ENCODE measurements at places on chromosomes 2 and 18.

DNA sequence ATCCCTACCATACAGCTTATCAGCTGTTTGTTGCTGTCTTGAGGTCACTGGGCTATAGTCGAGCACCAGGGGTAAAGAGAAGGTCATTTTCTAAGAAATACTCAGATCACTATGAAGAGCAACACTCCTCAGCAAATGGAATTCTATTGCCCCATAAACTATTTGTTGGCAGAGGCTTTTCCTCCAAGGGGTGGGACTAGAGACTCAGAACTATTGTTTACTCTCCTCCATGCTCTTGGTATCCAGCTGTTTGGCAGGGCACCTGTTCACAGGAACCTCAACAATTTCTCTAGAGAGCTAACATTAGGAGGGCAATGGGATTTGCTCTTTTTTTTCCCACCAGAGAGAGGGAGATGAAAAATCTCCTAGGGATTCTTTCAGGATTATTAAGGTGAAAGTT lies 249.1 kb upstream of the SPRED2 start:
- DNase-seq = no peak

GRCh38 chr2:33042265-33042664 lies 95.5 kb downstream of the LTBP1 start:
- DNase-seq = no peak

DNA sequence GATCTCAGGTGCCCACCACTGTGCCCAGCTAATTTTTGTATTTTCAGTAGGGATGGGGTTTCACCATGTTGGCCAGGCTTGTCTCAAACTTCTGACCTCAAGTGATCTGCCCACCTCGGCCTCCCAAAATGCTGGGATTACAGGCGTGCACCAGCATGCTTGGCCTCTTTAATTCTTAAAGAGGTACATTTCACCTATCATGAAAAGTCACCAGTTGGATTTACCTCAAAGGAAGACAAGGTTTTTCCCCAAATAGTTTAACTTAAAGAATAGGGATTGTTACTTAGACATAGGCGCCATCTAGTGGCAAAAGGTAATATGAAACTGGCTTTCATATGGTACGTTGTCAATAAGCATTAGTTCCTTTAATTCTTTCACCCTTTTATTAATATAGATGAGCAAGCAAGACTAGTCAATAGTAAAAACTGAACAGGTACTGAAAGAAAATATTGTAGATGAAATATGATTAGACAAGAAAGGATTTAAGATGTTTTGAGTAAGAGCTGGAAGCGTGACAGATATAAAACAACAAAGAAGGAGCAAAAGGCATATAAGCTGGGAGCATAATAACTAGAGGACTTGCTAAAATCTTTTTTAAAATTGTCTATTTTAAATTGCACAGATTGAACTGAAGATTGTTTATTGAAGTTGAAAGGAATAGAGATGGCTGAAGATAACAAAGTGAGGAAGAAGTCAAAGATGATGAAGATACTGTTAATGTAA lies 35.0 kb upstream of the PSMD14 start:
- DNase-seq = peak; percentile 89

DNA sequence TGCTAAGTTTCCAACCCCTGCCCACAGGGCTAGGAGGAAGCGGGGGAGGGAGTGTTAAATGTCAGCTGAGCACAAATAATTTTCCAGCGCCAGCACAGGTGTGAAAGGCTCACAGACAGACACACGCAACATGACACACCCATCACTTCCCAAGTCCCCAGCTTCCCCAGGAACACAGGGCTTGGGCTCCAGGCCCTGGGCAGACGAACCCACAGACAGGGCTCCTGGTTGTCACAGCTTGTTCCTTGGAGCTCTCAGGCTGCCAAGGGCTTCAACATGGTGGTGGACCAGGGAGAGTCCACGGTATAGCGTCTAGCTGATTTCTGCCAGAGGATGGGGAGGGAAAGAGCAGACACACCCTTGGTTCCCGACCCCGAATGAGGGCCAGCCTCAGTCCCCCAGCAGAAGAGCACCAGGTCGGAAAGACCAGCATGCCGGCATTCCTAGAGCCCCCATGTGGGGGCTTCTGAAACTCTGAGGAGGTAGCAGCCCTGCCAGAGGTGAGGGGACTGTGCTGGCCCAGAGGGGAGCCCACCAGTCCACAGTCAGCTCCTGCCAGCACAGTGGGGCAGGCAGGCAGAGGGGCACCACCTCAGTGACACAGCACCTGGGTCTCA lies 1.9 kb downstream of the DUSP2 start:
- DNase-seq = no peak

- no peak for DNase-seq
Measured at GRCh38 chr2:147197754-147198483, 646.9 kb upstream of the ACVR2A start.

GRCh38 chr2:150309311-150310080 lies 178.0 kb downstream of the RND3 start:
- no peak for DNase-seq

DNA sequence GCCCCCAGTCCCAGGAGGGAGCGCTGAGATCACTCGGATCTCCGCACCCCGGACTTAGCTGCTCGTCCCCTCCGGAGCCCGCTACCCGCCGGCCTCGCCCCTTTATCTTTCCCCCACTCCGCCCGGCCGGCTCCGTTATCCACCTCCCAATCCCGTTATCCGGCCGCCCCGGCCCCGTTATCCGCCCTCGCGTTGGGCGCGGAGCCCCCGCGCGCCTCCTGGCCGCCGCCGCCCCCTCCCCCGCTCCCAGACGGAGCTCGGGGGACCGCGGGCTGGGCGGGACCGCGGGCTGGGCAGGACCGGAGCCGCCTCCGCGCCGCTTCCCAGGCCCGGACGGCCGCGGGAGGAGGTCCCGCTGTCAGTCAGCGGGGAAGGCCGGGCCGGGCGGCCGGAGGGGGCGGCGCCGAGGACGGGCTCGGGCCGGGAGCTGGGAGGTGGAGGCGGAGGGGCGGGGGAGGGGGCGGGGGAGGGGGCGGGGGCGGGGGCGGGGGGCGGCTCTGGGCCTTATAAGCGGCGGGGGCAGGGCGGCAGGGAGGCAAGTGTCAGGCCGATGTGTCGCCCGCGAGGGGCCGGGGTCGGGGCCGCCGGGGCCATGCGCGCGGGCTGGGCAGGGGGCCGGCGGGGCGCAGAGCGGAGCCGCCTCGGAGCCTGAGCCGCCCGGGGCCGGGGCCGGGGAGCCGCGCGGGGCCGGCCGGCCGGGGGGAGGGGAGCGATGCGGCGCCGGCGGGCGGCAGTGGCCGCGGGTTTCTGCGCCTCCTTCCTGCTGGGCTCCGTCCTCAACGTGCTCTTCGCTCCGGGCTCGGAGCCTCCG lies at the start of gene PKDCC:
TSS of gene PKDCC (plus strand) at position 534 of the 811 bp plus-strand sequence. CDS start at position 713, 179 bp downstream.
- DNase-seq = peak; percentile 82

GRCh38 chr18:46623541-46623940 lies 33.5 kb downstream of the LOXHD1 start:
- DNase-seq = peak; percentile 10

GRCh38 chr2:167764772-167765341 lies 482.5 kb downstream of the STK39 start:
- no peak for DNase-seq

- no peak for DNase-seq
Measured at GRCh38 chr18:67599277-67599676, 82.8 kb upstream of the DSEL start.

- no peak for DNase-seq
Measured at GRCh38 chr2:227509824-227510619, 38.1 kb downstream of the AGFG1 start.

- DNase-seq = no peak
Measured at GRCh38 chr2:53829273-53829979, 30.3 kb downstream of the GPR75 start.

DNA sequence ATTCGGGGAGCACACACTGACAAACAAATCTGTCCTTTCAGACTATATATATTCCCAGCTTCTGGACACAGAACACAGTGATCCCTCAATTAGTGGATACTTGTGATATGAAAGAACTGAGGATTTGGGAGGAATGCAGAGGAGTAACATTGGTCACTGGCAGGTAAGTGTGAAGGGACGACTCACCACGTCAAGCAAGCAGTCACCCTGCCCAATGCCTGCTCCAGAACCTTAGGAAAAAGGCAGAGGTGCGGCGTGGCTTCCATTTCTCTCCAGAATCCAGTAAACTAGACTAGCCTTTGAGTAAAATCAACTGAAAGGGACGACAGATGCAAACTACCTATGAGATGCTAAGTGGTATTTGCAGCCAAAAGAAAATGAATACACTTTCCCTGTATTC lies 1.1 kb downstream of the CCDC93 start:
- DNase-seq = no peak

- no peak for DNase-seq
Measured at GRCh38 chr2:202014759-202015211, 18.9 kb upstream of the FZD7 start.

- no peak for DNase-seq
Measured at GRCh38 chr2:133053541-133053940, 383.5 kb upstream of the LYPD1 start.

GRCh38 chr18:33700513-33700976 lies 122.5 kb downstream of the ASXL3 start:
- DNase-seq = no peak

GRCh38 chr2:27689424-27689823 lies 25.7 kb downstream of the SLC4A1AP start:
- no peak for DNase-seq

DNA sequence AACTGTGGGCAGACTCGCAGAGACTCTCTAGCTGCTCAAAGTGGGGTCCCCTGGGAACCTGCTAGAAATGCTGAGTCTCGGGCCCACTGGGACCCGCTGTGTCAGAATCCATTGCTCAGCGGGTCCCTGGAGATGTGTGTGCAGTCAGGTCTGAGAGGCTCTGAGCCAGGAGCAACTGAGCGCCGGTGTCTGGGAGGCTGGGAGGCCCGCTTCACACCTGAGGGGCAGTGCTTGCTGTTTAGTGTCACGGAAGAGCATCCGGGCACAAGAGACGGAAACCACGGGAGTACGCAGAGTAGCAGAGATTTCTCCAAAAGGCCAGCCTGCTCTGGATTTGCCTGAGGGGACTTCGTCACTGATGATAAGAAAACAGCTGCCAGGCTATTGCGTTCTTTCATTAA lies 70.1 kb downstream of the EDAR start:
- no peak for DNase-seq

DNA sequence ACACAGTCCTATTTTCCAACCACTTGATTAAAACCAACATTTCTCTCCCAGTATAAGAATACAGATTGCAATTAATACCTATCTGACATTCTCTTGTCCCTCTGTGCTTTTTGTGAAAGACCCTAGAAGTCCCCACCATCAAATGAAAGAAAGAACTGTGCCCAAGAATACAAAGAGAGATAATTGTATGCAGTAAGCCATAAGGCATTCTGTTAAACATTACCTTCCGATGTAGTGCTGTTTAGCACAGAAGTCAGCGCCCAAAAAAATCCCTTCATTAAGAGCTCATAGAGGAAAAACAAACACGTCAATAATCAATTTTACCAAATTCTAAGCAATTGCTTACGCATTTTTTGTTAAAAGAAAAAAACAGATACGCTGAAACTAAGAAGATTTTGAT lies 41.1 kb downstream of the ZNF516 start:
- DNase-seq = no peak

GRCh38 chr18:22113144-22113844 lies 56.1 kb upstream of the GATA6 start:
- no peak for DNase-seq

- no peak for DNase-seq
Measured at GRCh38 chr2:1731963-1732768, 12.1 kb downstream of the PXDN start.

DNA sequence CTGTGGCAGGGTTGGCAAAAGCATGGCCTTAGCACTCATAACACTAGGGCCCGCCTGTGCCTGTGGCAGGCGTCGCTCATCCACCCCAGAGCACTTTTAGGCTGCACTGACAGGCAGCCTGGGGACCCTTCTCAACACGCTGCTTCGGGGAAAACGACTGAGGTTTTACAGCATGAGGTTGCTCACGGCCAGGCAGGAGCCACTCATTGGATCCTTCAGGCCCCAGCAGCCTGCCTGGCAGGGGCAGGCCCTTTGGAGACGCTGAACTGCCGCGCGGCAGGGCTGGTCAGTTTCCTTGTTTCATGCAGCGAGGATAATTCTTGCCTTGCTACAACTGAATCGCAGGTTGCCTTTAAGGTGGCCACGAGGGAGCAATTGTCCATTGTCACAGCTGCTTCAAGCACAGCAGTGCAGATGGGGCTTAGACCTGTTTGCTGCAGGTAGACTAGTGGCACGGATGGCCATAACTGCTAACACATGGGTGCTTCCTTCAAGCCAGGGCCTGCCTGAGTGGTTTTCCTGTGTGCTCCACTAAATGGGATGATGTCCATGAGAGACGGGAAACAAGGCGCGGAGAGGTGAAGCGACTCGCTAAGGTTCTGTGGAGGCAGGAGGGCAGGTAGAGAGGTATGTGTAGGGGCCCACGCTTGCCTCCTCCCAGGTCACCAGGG lies 49.9 kb upstream of the HS6ST1 start:
- no peak for DNase-seq

- no peak for DNase-seq
Measured at GRCh38 chr2:218476676-218477075, 57.8 kb downstream of the VIL1 start.

DNA sequence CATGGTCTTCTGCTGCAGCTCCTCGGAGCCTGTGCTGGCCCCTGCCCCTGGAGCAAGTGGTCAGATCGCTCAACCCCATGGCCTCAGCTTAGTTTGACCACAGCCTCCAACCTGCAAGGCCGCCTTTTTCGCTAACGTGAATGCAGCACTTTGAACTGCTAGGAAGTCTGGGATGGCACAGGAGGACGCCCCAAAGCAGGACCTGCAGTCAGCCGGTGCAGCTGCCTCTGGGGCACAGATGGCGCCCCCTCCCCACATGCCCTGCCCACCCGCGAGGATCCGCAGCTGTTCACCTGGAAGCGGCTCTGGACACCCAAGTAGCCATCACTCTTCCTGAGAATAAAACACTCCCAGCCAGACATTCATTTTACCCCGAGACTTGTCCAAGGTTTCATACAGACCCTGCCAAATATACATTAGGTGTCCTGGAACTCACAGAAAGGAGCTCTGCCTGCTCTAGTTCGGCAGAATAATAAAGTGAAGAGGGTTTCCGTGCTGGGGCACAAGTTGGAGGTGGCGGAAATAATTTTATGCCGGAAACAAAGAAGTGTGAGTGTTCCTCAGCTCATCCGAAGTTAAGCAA lies 510.1 kb downstream of the EIPR1 start:
- DNase-seq = no peak

- DNase-seq = no peak
Measured at GRCh38 chr2:219522111-219523030, 8.1 kb downstream of the ASIC4 start.

All from suppressor macrophage treated with lipopolysaccharide for 1 hour (primary cell).